H9 (cell line): ENCODE measurements at places on chromosomes 12 and 14. TPM values are rescaled to one million over a fixed set of nuclear protein-coding genes. Genes with fewer than 3 reads are reported as not detected.

DNA sequence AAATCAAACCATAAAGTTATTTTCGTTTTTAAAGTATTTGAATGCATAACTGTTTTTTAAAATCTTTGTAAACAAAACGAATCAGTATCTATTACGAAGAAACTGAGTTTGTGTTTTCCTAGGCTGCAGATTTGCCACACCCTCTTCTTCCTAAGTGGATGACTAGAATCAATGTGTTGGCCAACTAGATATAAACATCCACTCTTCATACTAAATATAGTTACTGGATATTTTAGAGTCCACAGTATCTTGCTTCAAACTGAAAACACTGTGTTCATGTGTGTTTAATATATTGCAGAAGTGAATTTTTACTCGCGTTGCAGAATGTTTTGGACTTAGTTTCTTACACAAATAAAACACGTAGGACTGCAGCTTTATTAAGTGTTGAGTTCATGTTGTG lies 63.2 kb downstream of the KLHL28 start:
- no peak for DNase-seq

GRCh38 chr12:5258926-5259325 lies 173.0 kb upstream of the NTF3 start:
- DNase-seq, result no peak

- DNase-seq, result no peak
These were observed 232.4 kb downstream of the AEBP2 start for GRCh38 chr12:19671695-19672094.

- no peak for DNase-seq
These were observed 75.2 kb downstream of the TMEM121 start for GRCh38 chr14:105601360-105602242.

- DNase-seq, result peak; percentile 78
These were observed 15.3 kb upstream of the NUDT14 start for GRCh38 chr14:105196265-105196960.

DNA sequence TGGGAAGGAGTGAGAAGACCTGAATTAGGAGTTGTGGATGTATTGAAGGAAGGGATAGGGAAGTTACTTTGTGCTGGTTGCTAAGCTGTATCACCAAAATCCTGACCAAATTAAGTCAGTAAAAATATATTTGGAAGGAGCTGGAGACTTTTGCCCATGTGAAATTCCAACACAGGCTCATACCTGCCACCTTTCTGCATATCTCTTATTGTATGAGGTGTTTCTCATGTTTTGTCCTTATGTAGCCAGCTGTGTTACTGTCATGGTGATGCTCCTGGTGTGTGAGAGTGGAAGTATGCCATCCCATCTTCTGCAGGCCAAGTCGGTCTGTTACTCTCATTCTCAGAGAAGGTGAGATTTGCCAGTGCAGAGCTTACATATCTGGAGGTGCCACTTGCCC lies 29.4 kb upstream of the RNU6-8 start:
- no peak for DNase-seq

DNA sequence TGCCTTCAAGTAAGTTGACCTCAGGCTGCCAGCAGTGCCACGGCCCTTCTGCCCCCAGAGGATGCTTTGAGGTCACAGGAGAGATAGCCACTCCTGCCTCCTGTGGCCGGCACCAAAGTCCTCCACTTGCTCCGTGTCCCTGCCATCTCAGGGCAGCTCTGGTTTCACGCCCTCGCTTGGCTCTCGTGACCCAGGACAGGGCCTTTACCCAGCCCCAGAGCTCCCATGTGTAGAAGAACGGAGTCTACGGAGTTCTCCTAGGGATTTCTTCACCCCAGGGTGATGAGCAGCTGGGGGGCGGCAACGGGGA lies 178.1 kb downstream of the ADGRD1 start:
- no peak for DNase-seq

DNA sequence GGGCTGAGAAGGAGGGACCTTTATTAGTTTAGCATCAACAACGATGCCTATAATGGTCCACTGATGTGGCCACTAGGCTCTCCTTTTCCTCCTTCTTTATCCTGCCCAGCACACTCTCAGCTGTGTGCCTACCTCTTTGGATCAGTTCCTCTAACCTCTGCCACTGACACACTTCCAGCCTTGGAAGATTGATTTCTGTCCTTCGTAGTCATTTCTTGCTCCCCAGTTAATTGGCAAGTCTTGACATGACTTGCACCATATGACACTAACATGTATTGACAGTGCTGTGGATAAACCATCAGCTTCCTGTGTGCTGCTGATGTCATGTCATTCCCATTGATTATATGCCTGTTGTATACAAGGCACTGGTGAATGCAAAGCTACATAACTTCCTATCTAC lies 90.2 kb upstream of the PLEKHG7 start:
- no peak for DNase-seq

- DNase-seq, result no peak
These were observed 173.5 kb downstream of the ANO6 start for GRCh38 chr12:45389426-45389825.

DNA sequence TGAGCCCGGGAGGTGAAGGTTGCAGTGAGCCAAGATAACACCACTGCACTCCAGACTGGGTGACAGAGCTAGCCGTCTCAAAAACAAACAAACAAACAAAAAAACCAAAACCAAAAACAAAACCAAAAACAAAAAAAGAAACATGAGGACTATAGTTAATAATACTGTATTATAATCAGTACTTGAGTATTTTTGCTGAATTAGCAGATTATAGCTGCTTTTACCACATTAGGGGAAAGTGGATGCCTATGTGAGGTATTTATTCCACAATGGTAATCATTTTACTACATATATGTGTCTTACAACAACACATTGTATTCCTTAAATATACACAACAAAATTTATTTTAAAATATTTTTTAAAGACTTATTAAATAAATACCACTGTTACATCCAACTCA lies 101.4 kb upstream of the PPP4R3A start:
- no peak for DNase-seq

The PZP gene
- total RNA-seq, result not detected in 2 replicates

The RNF212B gene
- 0.15 and 0.39 TPM in 2 replicates for total RNA-seq

The GLT1D1 gene
- total RNA-seq, result 6.7 and 7.0 TPM in 2 replicates

The SLC38A6 gene
- total RNA-seq, result 6.0 and 7.2 TPM in 2 replicates

The CCDC175 gene
- total RNA-seq, result 0.09 TPM in 1 of 2 replicates, not detected in the other

The SERPINA6 gene
- total RNA-seq, result not detected in 2 replicates

The SCNN1A gene
- total RNA-seq, result 104 and 111 TPM in 2 replicates

The TOMM20L gene
- total RNA-seq, result not detected in 2 replicates
